Urinary bladder (tissue), 4 donors: ENCODE measurements at places on chromosomes 3 and 15.

- DNase-seq, result no peak
Observed at GRCh38 chr3:31448035-31448881, 84.5 kb upstream of the STT3B start.

DNA sequence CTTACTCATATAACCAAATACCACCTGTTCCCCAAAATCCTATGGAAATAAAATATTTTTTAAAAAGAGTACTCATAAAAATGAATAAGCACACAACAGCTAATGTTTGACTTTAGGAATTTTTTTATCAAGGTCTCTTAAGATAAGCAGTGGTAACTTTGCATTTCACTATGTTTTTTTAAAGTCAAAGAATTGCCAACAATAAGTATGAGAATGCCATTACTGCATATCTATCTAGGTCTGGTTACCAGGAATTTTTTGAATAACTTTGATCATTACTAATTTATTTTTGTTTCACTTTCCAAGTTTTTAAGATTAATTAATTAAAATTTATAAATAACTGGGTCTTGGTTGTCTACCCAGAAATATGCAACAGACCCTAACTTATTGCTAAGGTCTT is 41.5 kb downstream of the PLSCR4 start:
- no peak for DNase-seq

- DNase-seq, result no peak
Observed at GRCh38 chr3:126854666-126855065, 128.2 kb upstream of the PLXNA1 start.

DNA sequence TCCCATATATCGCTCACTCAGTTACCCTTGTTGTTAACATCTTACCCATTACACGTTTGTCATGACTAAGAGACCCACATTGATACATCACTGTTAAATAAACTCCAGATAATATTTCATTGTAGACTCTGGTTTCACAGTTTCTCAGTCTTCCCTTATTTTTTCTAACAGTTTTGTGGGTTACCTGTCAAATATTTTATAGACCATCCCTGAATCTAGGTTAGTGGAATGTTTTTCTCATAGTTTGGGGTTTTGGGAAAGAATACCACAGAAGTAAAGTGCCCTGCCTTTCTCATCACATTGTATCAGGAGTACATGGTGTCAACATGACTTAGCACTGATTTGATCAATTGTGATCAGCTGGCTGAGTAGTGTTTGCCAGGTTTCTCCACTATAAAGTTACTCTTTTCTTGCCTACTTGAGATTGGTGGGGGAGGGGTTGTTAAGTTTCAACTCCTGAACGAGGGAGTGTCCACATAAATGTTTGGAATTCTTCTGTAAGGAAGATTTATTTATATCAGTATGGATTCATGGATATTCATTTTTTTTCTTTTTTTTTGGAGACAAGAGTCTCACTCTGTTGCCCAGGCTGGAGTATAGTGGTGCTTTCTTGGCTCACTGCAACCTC is 25.9 kb downstream of the RNF111 start:
- no peak for DNase-seq

DNA sequence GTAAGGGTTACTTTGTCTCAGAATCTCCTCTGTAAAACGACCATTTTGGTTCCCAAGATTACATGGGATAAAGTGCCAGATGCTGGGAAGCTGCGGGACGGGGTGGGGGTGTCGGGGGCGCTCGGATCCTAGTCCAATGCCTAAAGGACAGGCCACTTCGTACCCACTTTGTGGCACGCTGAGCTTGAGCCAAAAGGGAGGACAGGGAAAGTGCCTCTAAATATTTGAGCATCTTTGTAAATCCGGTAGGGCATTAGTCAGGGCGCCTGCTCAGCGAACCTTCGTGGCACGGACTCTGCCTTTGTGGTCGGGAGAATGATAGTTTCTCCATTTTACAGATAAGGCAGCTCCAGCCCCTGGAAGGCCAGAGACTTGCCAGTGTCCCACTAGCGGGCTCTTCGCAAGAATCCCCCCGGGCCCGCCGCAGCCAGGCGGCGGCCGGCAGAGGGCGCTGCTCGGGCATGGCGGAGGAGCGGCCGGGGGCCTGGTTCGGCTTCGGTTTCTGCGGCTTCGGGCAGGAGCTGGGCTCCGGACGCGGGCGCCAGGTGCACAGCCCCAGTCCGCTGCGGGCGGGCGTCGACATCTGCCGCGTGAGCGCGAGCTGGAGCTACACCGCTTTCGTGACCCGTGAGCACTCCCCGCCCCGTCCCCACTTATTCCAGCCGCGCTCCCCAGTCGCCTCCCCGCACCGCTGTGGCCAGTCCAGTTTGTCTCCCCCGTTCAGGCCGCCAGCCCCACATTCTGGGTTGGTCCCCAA is 1.8 kb downstream of the RCCD1 start:
- DNase-seq, result no peak

GRCh38 chr3:51980253-51980652 is 3.1 kb upstream of the ACY1 start:
- DNase-seq, result no peak

- no peak for DNase-seq
Observed at GRCh38 chr15:57655809-57656208, 50.7 kb upstream of the POLR2M start.

- DNase-seq, result no peak
Observed at GRCh38 chr3:193805448-193805847, 212.4 kb downstream of the OPA1 start.

- DNase-seq, result no peak
Observed at GRCh38 chr3:102018551-102018950, 169.2 kb downstream of the NFKBIZ start.

- no peak for DNase-seq
Observed at GRCh38 chr15:80403712-80404056, 498 bp upstream of the ARNT2 start.

- DNase-seq, result no peak
Observed at GRCh38 chr3:185526349-185526951, 25.9 kb downstream of the LIPH start.

DNA sequence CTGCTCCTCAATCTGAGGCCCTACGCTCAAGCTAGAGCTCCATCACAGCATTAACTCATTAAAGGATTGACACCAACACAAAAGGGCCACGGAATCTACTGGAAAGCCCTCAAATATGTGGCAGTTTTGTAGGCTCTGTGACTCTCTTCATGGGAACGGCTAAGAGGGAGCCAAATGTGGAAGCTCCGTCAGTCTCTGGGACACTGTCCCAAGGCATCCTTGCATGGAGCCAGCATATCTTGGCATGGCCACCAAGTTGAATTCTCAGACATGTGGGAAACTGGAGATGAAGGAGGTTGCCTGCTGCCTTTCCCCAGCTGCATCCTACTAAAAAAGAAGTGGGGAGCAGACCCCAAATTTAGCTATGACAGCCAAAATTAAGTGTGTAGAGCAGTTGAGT is 296.9 kb downstream of the NTRK3 start:
- DNase-seq, result no peak

- DNase-seq, result no peak
Observed at GRCh38 chr15:81893182-81893835, 152.5 kb downstream of the MEX3B start.

DNA sequence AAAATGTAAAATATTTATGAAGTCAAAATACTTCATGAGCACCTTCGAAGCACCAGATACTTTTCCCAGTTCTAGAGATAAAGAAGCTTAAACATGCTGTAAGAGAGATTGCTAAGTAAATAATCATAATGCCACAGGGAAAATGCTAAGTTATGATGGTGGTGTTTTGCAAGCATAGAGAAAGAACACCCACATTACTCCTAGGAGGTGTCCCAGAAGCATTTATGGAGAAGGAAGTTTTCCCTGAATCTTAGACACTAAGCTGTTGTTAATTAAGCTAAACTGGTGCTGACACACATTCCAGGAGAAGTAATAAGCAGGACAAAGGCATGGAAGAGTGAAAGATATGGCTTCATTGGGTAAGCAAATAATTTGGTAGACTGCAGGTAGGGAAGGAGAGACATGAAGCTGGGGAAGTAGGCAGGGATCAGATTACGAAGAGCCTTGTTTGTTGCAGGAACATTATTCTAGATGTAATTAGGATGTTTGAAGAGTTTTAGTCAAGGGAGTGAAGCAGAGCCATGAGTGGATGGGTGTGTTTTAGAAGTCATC is 40.4 kb upstream of the CHMP2B start:
- DNase-seq, result no peak

DNA sequence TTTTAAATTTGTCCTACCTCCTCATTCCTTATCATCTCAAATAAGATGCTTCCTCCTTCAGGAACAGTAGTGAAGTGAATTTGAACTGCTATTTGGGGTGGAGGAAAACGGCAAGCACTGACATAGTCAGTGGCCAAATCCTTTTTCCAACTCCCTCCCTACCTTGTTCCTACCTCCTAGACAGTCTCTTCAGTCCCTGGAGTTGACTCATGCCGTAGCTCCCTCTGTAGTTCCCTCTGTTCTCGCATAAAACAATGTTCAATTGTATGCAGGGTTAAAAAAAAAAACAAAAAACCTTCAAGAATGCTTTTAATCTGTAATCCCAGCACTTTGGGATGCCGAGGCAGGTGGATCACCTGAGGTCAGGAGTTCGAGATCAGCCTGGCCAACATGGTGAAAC is 1.4 kb downstream of the UBR1 start:
- DNase-seq, result no peak

DNA sequence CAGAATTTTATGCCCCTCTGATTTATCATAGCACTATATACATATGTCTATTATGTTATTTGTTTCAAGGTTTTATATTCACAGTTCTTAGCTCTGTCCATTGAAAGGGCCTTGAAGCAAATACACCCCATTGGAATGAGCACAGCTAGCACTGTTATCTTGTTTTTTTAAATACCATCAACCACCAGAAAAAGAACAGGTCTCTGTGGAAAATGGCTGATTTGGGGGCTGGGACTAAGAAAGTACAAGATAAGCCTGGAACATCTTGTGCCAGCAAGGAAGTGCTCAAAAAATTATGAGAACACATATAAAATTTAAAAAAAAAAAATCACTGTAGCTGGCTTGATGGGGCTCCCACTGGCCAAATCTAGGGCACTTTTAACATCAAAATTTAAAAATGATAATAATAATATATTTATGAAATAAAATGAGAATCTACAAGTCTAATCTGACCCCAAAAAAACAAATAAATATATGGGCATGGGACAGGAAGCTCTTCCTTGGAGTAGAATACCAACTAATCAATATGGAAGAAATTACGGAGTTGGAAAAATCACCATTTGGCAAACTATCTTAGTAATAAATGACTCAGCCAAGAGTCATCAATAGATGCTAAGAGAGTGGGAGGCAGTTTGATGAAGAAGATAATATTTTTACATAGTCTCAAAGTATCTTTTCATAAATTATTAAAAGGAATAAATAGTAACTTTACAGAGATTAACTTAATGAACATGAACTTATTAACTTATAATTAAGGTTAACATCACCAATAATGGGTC is 20.5 kb downstream of the IFT80 start:
- peak; percentile 8 for DNase-seq

- no peak for DNase-seq
Observed at GRCh38 chr3:39313289-39313688, 16.2 kb upstream of the CCR8 start.

- DNase-seq, result no peak
Observed at GRCh38 chr15:65355173-65355987, 22.4 kb downstream of the IGDCC3 start.

GRCh38 chr15:53323191-53323590 is 436.3 kb downstream of the WDR72 start:
- DNase-seq, result no peak

GRCh38 chr3:97425002-97425401 is 339.6 kb upstream of the ARL6 start:
- DNase-seq, result no peak

- no peak for DNase-seq
Observed at GRCh38 chr3:189272500-189273119, 100.8 kb downstream of the TPRG1 start.

- no peak for DNase-seq
Observed at GRCh38 chr3:141894524-141895176, 18.2 kb downstream of the ATP1B3 start.

DNA sequence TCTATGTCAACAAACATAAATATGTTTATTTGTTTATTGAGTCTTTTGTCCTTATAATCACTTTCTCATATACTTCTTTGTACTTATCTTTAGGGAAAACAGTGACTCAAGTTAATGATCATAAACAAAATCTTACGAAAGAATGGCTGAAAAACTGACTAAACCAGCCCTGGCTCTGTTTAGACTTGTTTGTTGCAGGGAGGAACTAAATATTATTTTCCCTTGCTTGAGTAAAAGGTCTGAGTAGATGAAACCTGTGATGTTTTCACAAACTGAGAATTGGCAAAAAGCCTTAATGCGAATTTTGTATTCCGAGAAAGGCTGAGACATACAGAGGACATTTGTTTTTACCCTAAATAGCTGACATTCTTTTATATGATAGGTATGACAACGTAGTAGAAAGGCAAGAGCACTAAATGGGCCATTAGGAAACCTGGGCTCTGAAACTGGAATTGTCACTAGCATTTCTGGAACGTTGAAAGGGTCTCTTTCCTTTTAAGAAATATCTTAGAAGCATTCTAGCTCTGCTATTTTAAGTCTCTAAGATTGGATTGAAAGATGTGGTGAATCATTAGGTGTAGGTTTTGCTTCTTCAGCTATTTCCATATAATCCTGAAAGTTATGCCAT is 18.2 kb upstream of the CLDN16 start:
- peak; percentile 48 for DNase-seq

GRCh38 chr3:113117511-113118234 is 93.7 kb upstream of the BOC start:
- DNase-seq, result peak; percentile 73

- DNase-seq, result no peak
Observed at GRCh38 chr3:101809178-101810021, 30.4 kb downstream of the NXPE3 start.

GRCh38 chr3:13561967-13562366 is 13.0 kb downstream of the FBLN2 start:
- no peak for DNase-seq

GRCh38 chr3:182323898-182324297 is 469.4 kb upstream of the ATP11B start:
- no peak for DNase-seq

- DNase-seq, result no peak
Observed at GRCh38 chr3:126258670-126259069, 78.3 kb upstream of the ALDH1L1 start.

- no peak for DNase-seq
Observed at GRCh38 chr15:50077651-50078050, 41.4 kb downstream of the ATP8B4 start.

DNA sequence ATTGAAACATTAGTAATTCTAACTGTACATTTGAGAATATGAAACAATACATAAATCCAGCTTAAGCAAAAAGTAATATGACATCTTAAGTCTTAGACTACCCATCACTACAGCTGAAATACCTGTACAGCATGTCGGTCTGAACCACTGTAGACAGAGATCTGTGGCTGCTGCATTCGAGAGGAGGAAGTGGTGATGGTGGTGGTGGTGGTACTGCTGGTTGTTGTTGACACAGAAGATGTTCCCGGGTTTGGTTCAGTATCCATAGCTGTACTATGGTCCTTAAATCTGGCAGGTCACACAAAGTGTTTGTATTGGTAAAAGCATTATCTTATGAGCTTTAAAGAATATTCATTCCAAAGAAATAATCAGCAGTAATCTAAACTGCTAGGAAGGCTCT is 2.9 kb downstream of the PHC3 start:
- no peak for DNase-seq

GRCh38 chr3:133197619-133198018 is 159.4 kb downstream of the TMEM108 start:
- DNase-seq, result no peak

- DNase-seq, result no peak
Observed at GRCh38 chr3:160012108-160012507, 23.5 kb downstream of the IL12A start.

GRCh38 chr3:62178032-62178431 is 195.3 kb downstream of the FEZF2 start:
- no peak for DNase-seq
